ENCODE measurements at places on chromosomes 6 and 20.

DNA sequence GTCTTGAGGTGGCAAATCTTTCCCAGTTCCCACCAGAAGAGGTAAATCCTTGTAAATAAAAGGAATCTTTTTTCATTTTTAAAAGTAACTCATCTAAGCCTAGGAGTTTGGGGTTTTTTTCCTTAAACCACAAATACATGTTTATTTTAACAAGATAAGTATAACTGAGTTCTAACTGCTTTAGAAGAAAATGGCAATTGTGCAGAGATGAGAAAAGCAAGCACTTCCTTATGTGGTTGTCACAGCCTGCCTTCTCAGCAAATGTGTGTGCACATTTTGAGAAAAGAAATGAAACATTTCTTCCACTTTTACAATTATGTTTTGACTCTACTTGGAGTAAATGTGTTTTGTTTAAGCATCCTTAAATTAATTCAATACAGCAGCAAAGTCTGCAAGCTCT is 17.7 kb downstream of the HCK start:
- no peak for DNase-seq

DNA sequence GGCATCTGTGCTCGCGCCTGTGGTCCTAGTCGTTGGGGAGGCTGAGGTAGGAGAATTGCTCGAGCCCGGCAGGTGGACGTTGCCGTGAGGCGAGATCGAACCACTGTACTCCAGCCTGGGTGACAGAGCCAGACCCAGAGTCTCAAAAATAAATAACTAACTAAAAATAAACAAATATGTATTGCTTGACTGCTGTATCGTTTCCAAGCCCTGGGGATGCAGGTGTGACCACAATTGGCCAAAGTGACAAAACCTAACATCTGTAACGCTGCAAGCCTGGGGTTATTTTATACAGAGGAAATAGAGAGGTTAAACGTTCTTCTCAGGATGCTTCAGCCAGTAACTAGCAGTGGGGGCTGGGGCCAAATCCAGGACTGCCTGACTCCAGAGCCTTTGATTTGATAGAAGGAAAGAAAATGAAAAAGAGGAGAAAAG is 1.9 kb upstream of the SRSF3 start:
- DNase-seq = no peak

DNA sequence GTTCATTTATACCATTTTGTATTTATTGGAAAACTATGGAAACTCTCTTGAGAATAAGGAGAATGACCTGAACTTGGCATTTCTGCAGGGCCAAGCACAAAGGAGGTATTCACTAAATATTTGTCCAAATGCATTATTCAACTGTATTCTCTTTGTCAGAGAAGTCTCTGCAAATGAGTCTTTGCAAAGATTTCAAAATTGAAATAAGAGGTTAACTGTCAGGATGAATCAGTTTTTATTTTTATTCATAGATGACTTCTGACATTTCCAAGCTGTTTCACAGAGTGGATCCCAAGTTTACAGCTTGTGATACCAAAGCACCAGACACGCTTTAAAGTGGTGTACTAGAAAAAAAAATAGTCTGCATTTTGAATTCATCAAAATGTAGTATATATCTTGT is 131.6 kb downstream of the UTRN start:
- no peak for DNase-seq

GRCh38 chr6:135990439-135990838 is 138.9 kb downstream of the PDE7B start:
- no peak for DNase-seq

GRCh38 chr6:32819729-32820128 is 2.9 kb upstream of the HLA-DOB start:
- DNase-seq = no peak

GRCh38 chr6:46254946-46255345 is 84.2 kb upstream of the ENPP5 start:
- no peak for DNase-seq

- no peak for DNase-seq
Observed at GRCh38 chr20:38581013-38581412, at the start of gene ADIG. Gene ADIG, plus strand, starts transcription at chr20:38581197. Its CDS starts 54 bp downstream, at chr20:38581251.

DNA sequence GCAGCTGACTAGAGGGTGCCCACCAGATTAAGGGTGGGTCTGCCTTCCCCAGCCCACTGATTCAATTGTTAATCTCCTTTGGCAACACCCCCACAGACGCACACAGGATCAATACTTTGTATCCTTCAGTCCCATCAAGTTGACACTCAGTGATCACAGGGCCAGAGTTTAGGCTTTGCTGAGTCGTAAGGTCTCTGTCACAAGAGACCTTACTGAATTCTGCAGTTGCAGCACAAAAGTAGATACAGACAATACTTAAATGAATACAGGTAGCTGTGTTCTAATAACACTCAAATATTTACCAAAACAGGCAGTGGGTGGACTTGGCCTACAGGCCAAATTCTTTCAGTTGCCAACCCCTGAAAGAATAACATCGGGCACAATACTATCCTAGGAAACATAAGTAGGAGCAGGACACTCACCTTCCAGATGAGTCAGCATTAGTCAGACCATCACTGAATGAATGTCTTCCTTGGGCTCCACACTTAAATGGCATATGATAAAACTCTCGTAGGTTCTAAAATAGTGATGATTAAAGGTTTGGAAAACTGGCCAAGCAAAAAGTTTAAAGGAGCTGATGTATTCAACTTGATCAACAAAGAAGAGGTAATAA is 190.0 kb downstream of the UBE3D start:
- DNase-seq = no peak

GRCh38 chr6:12013307-12013719 is 1.2 kb downstream of the HIVEP1 start:
- no peak for DNase-seq

GRCh38 chr6:149963212-149963461 is 606 bp upstream of the ULBP1 start:
- DNase-seq = no peak

DNA sequence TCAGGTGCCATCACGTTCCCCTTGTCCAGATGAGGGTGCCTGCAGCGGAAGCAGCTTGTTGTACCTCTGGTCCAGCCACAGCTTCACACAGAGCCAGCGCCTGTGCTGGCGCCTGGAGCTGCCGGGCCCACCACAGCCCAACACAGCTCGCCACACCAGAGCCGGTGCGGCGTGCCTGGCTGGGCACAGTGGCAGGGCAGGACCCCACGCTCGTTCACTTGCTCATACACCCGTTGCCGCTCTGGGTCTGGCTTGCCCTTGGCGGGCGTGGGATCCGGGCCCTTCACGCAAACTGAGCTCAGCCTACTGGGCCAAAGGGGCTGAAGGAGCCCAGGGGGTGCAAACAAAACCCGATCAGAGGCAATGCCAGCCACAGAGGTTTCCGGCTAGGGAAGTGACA is 492.5 kb upstream of the MANEA start:
- no peak for DNase-seq

GRCh38 chr6:56724455-56724854 is 81.8 kb upstream of the DST start:
- no peak for DNase-seq

All from stimulated activated CD8-positive, alpha-beta memory T cell treated with anti-CD3 and anti-CD28 coated beads, Interleukin-4, amount 100 ng/mL, for 1 hour (primary cell).